Fibroblast of skin of scalp (primary cell): ENCODE measurements at places on chromosomes 12 and 14.

- DNase-seq, result no peak
These were observed 32.5 kb downstream of the KRT76 start for GRCh38 chr12:52744493-52745156.

GRCh38 chr12:19719672-19720071, 280.4 kb downstream of the AEBP2 start:
- DNase-seq, result no peak

DNA sequence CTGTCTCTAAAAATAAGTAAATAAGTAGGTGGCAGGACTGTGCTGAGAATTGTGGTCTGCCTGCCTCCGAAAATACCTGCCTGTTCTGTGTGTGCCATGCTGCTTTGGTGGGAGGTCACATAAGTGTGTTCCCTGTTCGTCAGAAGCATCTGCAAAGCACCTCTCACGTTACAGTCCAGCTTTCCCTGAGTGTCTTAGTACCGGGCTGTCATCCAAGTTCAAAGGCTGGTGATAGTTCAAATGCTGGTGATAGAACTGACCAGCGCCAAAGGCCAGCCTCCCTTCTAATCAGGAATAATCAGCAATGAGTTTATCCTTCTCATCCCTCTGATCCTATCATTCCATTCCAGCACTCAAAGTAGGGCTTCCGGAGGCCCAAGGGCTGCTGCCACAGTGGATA, 5.6 kb downstream of the CABP1 start:
- no peak for DNase-seq

DNA sequence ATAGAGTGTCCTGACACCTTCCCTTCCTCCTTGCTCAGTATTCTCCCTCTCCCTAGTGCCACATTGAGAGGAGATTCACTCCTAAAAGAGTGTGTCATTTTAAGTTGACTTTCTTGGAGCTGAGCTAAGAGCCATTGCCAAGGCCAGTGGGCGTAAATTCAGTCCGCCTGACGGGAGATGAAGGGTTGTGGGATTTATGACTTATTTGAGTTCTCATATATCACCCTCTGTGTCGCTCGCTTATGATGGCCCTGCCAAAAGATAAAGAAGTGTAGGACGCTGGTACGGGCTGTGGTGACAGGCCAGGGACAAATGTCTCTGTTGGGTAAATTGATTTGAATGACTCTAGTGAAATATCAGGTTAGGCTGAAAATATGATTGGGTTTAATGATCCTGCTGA, 867.4 kb downstream of the NRXN3 start:
- DNase-seq, result no peak

DNA sequence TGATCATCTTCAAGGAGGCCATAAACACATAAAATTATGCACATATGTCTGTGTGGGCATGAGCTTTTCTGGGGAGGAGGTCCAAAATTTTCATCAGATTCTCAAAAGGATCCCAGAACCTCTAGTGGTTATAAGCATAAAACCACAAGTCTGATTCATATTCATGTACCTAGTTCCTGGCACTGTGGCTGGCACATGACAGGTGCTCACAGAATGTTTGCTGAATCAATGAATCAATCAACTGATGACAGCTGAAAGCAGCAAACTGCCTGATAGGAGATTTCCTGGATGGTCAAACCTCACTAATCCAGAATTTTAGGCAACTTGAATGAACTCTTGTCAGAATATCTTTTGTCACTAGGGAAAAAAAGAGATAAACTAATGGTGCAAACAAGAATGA, 13.5 kb upstream of the CMKLR1 start:
- DNase-seq, result no peak

DNA sequence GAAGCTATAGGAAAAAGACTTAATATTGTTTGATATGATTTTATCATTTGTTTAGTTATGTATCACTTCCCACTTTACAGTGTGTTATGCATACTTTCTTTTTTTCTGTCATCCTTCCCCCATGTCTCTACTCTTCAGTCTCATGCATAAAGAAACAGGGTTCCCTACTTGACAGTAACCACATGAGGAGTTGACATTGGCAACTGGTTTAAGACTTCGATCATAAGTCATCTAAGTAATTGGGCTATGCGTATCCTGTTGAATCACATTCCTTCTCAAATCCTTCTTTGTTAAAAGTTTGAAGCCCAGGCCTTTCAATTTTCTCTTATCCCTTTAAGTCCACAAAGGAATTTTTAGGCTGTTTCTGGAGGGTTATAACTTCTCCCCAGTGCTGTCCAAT, 358.7 kb downstream of the RAD51B start:
- DNase-seq, result peak; percentile 34

- DNase-seq, result no peak
These were observed 190.5 kb downstream of the BMP4 start for GRCh38 chr14:53766106-53766505.

DNA sequence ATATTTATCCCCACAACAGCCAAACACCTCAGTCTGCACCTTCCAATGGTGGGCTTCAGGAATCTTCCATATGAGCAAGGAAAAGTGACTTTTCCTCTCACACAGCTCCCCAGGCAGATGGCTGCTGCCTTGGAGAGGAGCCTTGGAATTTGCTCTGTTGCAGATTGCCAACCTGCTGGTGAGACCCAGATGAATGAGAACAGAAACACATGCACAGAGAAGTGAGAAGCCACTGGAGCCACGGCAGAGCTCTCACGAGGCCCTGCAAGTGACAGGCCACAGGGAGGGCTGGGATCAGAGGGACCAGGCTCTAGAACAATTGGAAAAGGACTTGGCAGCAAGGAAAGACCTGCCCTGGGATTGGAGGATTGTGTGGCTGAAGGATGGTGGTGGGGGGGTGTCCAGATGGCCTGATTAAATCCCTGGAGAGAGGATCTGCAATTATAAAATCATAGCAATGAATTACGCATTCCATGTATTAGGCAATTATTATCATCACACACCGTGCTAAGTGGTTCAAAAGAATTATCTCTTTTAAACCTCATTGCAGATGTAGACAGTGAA, 84.9 kb upstream of the PWP1 start:
- no peak for DNase-seq

- peak; percentile 75 for DNase-seq
These were observed 216.7 kb downstream of the NUAK1 start for GRCh38 chr12:105921872-105922669.

- no peak for DNase-seq
These were observed 470.2 kb upstream of the LMO3 start for GRCh38 chr12:17076028-17076744.

DNA sequence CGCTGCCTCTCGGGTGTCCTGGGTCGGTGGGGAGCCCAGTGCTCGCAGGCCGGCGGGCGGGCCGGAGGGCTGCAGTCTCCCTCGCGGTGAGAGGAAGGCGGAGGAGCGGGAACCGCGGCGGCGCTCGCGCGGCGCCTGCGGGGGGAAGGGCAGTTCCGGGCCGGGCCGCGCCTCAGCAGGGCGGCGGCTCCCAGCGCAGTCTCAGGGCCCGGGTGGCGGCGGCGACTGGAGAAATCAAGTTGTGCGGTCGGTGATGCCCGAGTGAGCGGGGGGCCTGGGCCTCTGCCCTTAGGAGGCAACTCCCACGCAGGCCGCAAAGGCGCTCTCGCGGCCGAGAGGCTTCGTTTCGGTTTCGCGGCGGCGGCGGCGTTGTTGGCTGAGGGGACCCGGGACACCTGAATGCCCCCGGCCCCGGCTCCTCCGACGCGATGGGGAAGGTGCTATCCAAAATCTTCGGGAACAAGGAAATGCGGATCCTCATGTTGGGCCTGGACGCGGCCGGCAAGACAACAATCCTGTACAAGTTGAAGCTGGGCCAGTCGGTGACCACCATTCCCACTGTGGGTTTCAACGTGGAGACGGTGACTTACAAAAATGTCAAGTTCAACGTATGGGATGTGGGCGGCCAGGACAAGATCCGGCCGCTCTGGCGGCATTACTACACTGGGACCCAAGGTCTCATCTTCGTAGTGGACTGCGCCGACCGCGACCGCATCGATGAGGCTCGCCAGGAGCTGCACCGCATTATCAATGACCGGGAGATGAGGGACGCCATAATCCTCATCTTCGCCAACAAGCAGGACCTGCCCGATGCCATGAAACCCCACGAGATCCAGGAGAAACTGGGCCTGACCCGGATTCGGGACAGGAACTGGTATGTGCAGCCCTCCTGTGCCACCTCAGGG, 679 bp downstream of the ARF6 start:
- DNase-seq, result peak; percentile 47

- DNase-seq, result no peak
These were observed 134.6 kb upstream of the EVL start for GRCh38 chr14:99930420-99931274.

GRCh38 chr14:75495882-75496281, 26.4 kb upstream of the BATF start:
- DNase-seq, result no peak

DNA sequence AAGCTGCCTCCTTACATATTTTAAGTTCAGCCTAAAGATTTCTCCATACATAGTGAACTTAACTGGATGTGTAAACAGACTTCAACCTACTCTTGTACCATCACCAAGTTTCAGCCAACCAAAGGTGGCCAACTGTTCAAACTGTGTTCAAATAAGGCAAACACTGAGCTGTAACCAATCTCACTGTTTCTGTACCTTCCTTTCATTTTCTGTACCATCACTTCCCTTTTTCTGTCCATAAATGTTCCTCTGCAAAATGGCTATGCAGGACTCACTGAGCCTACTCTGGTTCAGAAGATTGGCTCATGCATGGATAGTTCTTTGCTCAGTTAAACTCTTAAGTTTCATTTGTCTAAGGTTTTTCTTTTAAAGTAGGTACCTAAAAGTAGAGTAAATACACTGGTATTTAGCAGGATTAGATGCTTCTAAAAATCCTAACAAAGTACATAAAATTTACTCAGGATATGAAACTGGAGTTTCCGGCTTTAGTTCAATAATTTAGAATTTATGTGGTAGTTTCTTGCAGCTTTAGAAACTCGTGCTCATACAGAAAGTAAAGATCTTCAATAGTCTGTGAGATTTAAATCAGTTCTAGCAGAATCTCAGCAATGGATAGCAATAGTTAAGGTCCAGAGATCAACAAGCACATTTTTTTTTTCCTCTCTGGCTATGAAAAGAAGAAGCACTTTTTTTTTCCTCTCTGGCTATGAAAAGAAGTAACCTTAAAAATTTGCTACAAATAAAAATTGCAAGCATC, 282.0 kb upstream of the PPFIA2 start:
- no peak for DNase-seq

GRCh38 chr12:67457778-67458665, 188.9 kb downstream of the CAND1 start:
- DNase-seq, result peak; percentile 28

GRCh38 chr12:75905922-75906321, 125.7 kb downstream of the PHLDA1 start:
- DNase-seq, result no peak

DNA sequence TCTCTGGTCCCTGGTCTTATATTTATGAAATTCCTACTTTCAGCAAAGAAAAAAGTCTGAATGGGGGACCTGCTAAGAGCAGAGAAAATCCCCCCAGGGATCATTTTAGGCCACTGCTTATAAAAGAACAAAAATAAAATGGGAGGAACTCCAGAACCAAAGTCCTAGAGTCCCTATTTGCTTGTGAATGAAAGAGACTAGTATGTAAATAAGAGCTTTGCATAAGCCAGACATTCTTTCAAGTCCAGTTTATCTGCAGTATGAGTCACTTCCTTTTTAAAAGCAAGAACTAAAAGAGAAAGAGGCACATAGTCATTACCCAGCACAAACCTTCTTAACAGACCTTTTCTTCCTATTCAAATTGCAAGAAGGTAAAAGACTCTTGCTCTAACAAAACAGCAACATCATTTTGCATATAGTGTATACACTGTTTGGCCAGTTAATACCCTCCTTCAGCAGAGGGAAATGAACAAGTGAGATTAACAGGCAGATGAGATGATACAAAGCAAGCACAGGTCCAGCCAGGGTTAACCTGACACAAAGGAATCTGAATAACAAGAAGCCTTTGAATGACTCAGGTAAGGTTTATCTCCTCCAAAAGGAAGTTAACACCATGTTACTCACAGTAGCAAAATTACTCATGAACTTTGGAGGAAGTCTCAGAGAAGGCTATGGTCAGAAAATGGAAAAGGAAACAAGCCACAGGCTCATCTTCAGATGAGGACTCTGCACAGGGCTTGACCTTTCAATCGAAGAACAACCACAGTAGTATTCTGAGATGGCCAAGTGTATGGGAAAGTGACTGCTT, 87.3 kb downstream of the PHLDA1 start:
- DNase-seq, result peak; percentile 83

DNA sequence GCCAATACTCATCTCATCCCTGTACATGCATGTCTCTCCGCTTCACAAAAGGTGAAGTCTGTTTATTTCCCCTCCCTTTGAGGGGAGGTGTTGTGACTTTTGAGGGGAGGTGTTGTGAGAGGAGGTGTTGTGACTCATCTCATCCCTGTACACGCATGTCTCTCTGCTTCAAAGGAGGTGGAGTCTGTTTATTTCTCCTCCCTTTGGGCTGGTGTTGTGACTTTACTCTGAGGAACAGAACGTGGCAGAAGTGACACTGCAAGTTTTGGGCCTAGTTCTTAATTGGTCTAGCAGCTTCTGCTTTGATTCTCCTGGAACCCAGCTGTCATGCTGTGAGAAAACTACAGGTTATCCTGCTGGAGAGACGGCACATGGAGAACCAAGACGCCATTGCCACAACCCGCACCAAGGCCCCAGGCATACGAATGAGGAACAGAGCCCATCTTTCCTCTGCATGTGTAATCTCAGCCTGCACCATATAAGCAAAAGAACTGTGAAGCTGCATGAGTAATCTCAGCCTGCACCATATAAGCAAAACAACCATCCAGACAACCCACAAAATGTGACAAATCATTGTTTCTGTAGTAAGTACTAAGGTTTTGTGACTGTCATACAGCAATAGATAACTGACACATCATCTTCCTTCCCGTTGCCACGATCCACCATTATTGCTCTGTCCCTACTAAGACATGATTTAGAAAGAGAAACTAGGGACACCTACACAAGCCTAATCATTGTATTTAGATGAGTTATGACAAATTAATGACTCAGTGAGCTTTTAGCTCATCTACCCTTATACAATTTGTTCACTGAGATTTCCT, 30.0 kb downstream of the GALNT4 start:
- DNase-seq, result peak; percentile 12

DNA sequence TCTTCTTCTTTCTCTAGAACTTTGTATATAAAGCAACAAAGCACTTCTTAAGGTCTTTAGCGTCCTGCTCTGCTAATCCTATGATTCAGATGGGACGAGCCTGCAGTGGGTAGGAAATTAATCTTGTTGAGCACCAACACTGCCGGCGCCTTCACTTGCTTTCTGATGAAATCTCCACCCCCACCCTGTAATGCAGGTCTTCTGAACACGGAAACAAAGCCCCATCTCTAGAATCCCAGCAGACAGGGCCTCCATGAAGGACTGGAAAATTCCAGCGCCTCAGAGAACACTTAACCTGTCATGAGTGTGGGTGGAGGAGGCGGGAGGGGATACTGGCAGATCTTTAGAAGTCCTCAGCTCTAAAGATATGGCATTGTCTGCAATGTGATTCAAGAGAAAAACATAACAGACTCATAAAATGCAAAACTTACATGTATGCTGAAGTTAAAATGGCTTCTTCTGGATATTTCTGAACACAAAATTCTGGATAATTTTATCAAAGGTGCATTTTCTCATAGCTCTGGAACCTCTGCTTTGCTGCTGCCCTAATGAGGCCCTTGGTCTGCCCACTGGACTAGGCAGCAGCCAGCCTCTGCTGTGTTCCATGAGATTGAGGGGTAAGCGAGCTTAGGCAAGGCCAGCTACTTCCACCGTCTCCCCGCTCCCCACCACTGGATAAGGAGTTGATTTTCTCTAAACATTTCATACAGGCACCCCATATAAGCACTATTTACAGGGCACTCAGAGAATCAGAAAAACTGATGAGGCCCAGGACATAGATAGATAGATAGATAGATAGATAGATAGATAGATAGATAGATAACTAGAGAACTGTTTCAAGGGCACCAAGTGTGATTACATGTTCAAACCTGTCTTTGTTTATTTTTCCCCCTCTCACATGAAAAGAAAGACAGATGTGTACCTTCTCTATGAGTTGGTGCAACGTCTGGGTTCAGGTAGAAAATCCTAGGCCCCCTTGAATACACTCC, 43.1 kb downstream of the ZFP36L1 start:
- DNase-seq, result no peak
